ENCODE measurements at places on chromosomes 5 and 9.
A peak's percentile ranks its signal among the peaks of the same experiment; 100 is the strongest.

- no peak for DNase-seq
These were observed 2.9 kb downstream of the NSMF start for GRCh38 chr9:137456061-137456863.

DNA sequence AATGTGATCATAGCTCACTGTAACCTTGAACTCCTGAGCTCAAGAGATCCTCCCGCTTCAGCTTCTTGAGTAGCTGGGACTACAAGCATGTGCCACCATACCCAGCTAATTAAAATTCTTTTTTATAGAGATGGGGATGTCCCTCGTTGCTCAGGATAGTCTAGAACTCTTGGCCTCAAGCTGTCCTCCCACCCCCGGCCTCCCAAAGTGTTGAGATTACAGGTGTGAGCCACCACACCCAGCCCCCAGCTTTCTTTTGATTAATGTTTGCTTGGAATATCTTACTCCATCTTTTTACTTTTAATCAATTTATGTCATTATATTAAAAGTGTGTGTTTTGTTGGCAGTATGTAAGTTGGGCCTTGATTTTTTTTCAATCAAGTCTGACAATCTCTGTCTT lies 59.4 kb upstream of the EXOC3 start:
- no peak for DNase-seq

- no peak for DNase-seq
These were observed 702.8 kb downstream of the CETN3 start for GRCh38 chr5:89706731-89707130.

DNA sequence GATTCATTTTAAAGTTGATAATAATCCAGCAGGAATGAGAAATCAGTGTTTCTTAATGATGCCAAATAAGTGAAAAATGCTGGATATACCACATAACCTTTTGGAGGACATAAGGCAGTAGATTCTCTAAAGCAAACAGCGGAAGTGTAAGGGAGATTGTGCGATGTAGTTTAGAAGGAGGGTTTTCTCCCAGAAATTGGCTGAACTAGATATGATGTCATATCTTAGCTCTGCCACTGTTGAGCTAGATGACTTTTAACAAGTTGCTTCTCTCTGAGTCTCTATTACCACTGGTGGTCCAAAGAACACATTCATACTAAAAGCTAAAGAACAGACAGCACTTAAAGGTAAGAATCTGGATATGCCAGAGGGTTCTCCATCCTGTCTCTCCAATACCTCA lies 107.0 kb downstream of the NR6A1 start:
- DNase-seq: no peak

DNA sequence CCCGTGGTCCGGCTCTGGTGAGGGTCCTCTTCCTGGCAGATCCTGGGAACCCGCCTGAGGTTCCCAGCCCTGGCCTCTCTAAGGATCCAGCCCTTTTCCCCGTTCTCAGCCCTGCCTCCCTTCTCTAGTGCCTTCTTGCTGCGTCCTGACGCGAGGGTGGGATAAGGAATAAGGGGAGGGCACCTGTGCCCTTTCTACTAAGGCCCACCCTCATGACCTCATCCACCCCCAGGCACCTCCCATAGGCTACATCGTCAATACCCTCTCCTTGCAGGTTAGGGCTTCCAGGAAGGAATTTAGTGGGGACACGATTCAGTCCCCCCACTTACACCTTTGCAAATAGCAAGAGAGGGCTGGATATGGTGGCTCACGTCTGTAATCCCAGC lies 10.7 kb upstream of the DIPK1B start:
- no peak for DNase-seq

DNA sequence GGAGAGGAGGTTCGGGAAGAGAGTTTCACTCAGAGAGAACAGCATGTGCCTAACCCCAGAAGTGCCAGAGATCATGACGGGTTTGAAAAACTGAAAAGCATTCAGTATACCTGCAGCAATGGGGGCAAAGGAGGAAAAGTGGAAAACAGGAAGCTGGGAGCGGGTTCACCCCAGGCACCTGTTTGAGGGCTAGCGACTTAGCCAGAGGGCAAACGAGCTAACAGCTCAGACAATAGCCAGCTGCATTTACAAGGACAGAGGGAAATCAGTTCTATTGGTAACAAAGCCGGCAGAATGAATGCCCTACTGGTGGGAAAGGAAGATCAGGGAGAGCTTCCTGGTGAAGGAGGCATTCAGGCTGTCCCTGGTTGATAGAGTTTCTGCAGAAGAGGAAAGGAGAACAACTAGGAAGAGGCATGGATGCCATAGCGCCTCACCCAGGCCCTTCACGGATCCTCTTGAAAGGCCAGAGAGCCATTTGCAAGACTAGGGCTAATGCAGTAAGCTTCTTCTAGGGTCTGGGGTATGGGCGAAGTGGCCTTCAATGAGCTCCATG lies 141.7 kb upstream of the ADRA1B start:
- DNase-seq: no peak

DNA sequence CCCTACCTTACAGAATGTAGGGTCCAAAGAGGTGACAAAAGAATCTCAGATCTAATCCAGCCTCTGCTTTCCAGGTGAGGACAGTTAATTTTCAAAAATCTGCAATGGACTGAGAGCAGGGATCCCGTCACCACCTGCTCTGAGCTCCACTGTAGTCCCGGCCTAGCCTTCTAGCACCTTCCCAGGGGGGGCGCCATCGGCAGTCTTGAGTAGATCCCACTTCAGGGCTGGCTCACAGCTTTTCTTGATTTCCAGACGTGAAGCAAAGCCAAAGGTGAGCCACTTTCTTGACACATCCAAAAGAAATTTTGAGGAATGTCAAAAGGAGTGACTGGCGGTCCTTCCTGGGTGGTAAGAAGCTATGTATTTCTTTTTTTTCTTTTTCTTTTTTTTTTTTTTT lies 114.1 kb downstream of the SYK start:
- DNase-seq: no peak

GRCh38 chr5:110034056-110034600 lies 344.4 kb downstream of the MAN2A1 start:
- no peak for DNase-seq

GRCh38 chr9:69155341-69156030 lies 18.6 kb upstream of the TJP2 start:
- DNase-seq: no peak

GRCh38 chr5:148474025-148474511 lies 90.3 kb downstream of the FBXO38 start:
- DNase-seq: no peak

- DNase-seq: no peak
These were observed 31.1 kb downstream of the RALGPS1 start for GRCh38 chr9:126945682-126946081.

- no peak for DNase-seq
These were observed 18.8 kb upstream of the FCN1 start for GRCh38 chr9:134936346-134937163.

GRCh38 chr5:92283521-92283920 lies 900.4 kb upstream of the ARRDC3 start:
- DNase-seq: no peak

GRCh38 chr9:134989206-134990065 lies 71.7 kb upstream of the FCN1 start:
- DNase-seq: no peak

GRCh38 chr5:111127453-111128195 lies 35.5 kb downstream of the WDR36 start:
- no peak for DNase-seq

- no peak for DNase-seq
These were observed 55.0 kb downstream of the ATP10B start for GRCh38 chr5:160797020-160797419.

DNA sequence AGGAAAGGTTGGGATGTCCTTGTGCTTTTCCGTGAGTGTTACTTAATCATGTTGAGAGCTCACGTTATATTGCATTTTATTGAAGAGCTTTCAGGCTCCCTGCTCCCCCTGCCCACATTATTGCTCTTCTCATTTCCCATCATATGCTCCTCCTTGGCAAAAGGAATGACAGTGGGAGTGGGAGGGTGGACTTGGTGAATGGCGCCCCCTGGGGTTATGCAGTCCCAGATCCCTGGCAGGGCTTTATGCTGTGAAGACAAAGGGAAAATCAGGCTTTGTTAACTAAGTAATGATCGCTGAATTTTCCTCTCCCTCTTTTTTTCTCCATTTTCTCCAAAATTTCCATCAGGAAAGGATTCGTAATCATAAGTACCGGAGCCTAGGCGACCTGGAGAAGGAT lies 166.6 kb downstream of the SMARCA2 start:
- DNase-seq: peak; percentile 4

DNA sequence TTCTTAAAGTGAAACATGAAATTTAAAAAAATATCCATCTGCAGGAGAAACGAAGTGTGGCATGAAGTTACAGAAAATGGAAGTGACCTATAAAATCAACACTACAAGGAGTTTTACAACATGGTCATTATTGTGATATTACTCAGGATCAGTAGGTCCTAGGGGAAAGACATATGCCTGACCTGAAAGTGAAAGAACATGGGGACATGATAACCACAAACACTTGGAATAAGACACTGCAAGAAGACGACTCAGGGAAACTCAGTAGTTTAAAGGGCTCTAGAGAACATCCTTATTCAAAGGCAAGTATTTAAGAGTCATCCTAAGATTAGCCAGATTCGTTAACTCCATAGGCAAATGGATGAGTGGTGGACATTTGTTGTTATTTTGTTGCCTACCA lies 19.9 kb upstream of the LPAR1 start:
- DNase-seq: no peak

- no peak for DNase-seq
These were observed 208.5 kb downstream of the TMEM161B start for GRCh38 chr5:88060194-88060593.

- DNase-seq: no peak
These were observed 27.5 kb downstream of the SLC6A18 start for GRCh38 chr5:1252681-1253080.

DNA sequence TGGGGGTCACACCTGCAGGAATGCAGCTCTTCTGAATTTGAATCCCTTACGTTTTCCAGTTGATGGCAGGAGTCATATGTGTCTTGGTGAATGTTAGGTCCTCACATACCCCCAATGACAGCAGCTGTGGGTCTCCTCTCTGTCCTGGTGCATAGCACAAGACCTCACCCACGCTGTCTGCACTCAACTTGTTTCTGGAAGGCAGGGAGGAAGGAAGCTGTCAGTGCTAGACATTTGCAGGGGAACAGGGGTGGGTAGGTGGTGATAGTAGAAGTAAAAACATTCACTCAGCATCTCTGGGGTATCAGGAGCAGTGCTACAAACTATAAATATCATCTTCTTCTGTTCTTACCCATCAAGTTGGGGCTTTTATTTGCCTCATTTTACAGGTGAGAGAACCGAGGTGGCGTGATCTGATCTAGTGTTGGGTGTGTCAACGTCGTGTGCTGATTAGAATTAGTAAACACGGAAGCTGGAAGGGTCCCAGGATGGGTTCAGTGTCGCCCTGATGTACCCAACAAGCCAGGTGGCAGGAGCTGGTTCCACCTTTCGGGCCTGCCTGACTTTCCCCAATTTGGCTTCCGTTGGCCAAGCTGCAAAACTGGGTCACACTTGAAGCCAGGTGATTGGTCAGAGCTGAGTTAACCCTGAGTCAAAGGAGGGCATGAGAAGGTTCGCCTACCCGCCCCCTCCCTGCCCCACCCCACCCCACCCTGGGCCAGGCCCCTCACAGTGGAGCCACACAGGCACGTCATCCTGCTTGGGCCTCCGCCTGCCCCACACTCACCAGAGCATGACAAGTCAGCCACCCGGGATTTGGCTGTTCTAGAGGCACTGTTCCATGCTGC lies 15.8 kb downstream of the ERGIC1 start:
- no peak for DNase-seq

DNA sequence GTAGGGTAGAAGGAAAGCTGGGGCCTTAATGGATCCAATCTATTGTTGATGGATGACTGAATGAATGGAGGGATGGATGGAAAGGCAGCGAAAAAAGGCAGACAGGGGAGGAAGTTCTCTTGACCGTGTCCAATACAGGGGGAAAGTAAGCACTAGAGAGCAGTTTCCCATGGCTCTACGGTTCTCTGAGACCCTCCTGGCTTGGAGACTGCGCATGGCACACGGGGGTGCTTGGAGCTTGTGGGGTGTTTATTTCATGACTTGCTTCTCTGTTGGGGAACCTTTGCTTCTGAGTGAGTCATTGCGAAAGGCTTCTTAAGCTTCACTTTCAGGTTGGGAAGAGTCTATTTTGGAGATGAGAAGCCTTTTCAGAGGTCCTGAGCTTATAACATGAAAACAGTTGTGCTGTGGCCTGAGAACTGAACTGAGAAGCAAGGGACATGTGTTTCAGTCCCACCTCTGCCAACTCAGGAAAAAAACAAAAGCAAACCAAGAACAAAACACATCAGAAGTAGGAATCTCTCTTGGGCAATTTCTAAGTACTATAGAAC lies 12.8 kb upstream of the TEX48 start:
- no peak for DNase-seq

GRCh38 chr5:142796492-142797109 lies 26.4 kb downstream of the ARHGAP26 start:
- no peak for DNase-seq

DNA sequence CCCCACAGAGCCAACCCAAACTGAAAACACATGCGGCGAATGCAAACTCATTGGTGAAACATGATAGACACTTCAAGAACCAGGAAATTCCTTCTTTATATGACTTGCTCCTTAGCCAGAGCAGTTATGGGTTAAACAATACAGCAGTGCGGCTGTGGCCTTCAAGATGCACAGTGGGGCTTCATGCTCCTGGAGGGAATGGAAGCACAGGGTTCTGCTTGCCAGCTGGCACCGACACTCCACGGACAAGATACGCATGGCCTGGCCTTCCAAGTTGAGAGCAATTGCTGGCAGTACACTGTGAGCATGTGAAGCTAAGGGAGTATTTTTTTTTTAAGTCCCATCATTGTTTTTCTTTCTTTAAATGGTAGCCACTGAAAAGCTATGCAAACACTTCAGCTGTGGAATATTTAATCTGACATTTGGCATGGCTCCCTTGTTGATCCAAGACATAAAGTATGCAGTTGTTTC lies 451.6 kb upstream of the CD180 start:
- no peak for DNase-seq

DNA sequence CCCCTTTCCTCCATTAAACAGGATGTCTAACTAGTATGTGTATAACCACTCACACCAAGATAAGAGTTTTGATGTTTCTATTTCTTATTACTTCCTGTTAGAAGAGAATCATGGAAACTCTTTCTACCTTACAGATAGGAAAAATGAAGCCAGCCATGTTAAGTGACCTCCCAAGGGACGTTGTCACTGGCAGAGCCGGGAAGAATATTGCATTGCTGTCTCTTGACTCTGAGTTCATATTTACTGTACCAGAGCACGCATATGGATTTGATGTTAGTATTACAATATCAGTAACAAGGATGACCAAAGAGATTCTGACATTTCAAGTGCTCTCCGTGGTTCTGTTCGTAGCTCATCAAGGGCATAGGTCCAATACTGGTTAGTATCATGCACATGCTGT lies 12.5 kb upstream of the C5orf63 start:
- DNase-seq: no peak

- no peak for DNase-seq
These were observed 169.2 kb upstream of the SLC30A5 start for GRCh38 chr5:68924481-68925145.
